ENCODE measurements at places on chromosomes 11 and 22. TPM values are rescaled to one million over a fixed set of nuclear protein-coding genes. Genes with fewer than 3 reads are reported as not detected.

The ZFPL1 gene
- 28.5 TPM for total RNA-seq

The C11orf97 gene
- total RNA-seq = not detected

The ADM2 gene
- 0.51 TPM for total RNA-seq

The GVQW3 gene
- 1.4 TPM for total RNA-seq

The OR1S2 gene
- total RNA-seq = not detected

The TEAD1 gene
- 57.3 TPM for total RNA-seq

The RBFOX2 gene
- 32.3 TPM for total RNA-seq

The RFPL2 gene
- 0.19 TPM for total RNA-seq

The TMPRSS5 gene
- 0.14 TPM for total RNA-seq

The MS4A15 gene
- total RNA-seq = not detected

The MUC6 gene
- total RNA-seq = 0.01 TPM

The CDC42EP1 gene
- 40.9 TPM for total RNA-seq

The SCUBE1 gene
- 0.20 TPM for total RNA-seq

The FGF3 gene
- not detected for total RNA-seq

The NDUFS8 gene
- 371 TPM for total RNA-seq

The SESN3 gene
- total RNA-seq = 0.11 TPM

The MOGAT2 gene
- 0.05 TPM for total RNA-seq

The PRR33 gene
- total RNA-seq = not detected

The TENM4 gene
- 0.12 TPM for total RNA-seq

The C22orf42 gene
- not detected for total RNA-seq

The ACTN3 gene
- not detected for total RNA-seq

The CREB3L1 gene
- total RNA-seq = 7.4 TPM

The HYOU1 gene
- 51.4 TPM for total RNA-seq

The JOSD1 gene
- 32.0 TPM for total RNA-seq

The KRTAP5-8 gene
- not detected for total RNA-seq

The IGSF22 gene
- not detected for total RNA-seq

Data from A549 treated with DMSO at 1 μM for 4 hours (cell line).